ENCODE measurements at places on chromosomes 11 and 22. TPM values are rescaled to one million over a fixed set of nuclear protein-coding genes. Genes with fewer than 3 reads are reported as not detected.
A peak's percentile ranks its signal among the peaks of the same experiment; 100 is the strongest.

DPAGT1 gene
- total RNA-seq = 41.8 TPM

ABCC8 gene
- total RNA-seq = 0.32 TPM

FUT4 gene
- total RNA-seq = 9.7 TPM

MFRP gene
- not detected for total RNA-seq

C11orf21 gene
- 2.1 TPM for total RNA-seq

SLC25A45 gene
- 16.0 TPM for total RNA-seq

CAVIN3 gene
- total RNA-seq = 167 TPM

SERHL2 gene
- total RNA-seq = 2.0 TPM

- no peak overlapping the region for H3K4me3 ChIP-seq
- H3K4me1 ChIP-seq = no peaks in the 10 kb centered on the region
- DNase-seq = no peak
- no peak overlapping the region for H3K27ac ChIP-seq
Measured at GRCh38 chr22:47994601-47995263, 1232.3 kb downstream of the TBC1D22A start.

GRCh38 chr11:126059238-126059781 is 3.4 kb downstream of the CDON start:
- H3K36me3 ChIP-seq = no peaks in the 10 kb centered on the region
- no peaks in the 10 kb centered on the region for H3K27me3 ChIP-seq
- H3K4me1 ChIP-seq = peaks cover 3% of the 10 kb centered on the region
- no peak overlapping the region for H3K27ac ChIP-seq
- no peak for DNase-seq

- H3K4me3 ChIP-seq = no peak overlapping the region
- no peaks in the 10 kb centered on the region for H3K4me1 ChIP-seq
- no peaks in the 10 kb centered on the region for H3K36me3 ChIP-seq
- no peak for DNase-seq
- H3K27ac ChIP-seq = no peak overlapping the region
Measured at GRCh38 chr11:88523386-88524071, 186.0 kb upstream of the CTSC start.

GRCh38 chr11:15586741-15587473 is 472.2 kb downstream of the INSC start:
- H3K4me1 ChIP-seq = no peaks in the 10 kb centered on the region
- H3K27ac ChIP-seq = no peak overlapping the region
- H3K4me3 ChIP-seq = no peak overlapping the region
- no peak for DNase-seq
- H3K36me3 ChIP-seq = no peaks in the 10 kb centered on the region
- no peaks in the 10 kb centered on the region for H3K27me3 ChIP-seq

DNA sequence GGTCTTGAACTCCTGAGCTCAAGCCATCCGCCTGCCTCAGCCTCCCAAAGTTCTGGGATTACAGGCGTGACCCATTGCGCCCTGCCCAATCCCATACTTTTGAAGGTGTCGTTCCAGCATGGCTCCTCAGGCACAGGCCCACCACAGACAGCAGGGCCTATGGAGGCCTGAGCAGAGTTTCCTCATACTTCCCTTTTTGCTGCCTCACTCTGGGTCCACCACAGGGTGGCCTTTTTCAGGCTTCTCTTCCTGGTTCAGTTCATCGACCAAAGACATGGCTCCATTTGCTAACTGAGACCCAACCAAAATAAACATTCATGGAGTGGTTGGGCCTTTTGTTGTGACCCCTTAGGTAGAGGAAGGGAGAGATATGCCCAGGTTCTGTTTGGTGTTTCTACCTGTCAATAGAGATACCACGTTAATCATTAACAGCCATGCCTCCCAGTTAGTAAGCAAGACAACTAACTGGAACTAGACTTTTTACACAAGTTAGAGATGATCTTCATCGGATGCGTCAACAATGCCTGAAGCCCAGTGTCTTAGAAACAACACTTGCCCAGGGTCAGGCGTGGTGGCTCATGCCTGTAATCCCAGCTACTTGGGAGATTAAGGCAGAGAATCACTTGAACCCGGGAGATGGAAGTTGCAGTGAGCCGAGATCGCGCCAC is 35.1 kb downstream of the TRIOBP start:
- no peaks in the 10 kb centered on the region for H3K27me3 ChIP-seq
- H3K4me3 ChIP-seq = no peak overlapping the region
- H3K27ac ChIP-seq = no peak overlapping the region
- DNase-seq = no peak
- no peaks in the 10 kb centered on the region for H3K36me3 ChIP-seq
- H3K4me1 ChIP-seq = peaks cover 3% of the 10 kb centered on the region

DNA sequence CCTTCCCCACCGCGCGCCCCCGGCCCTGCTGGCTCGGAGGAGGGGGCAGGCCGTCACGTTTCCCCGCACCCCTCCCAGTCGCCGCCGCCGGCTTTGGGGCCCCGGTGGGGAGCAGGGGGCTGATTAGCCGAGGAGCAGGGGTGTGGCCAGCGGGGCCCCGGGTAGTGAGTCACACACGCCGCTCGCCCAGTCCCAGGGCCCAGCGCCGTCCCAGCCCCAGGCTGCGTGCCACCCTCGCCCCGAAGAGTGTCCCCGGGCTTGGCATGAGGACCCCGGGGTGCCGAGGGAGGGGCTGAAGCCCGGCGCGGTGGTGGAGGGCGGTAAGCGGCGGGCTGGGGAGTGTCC is 34.4 kb downstream of the PRDM11 start:
- no peaks in the 10 kb centered on the region for H3K27me3 ChIP-seq
- no peaks in the 10 kb centered on the region for H3K4me1 ChIP-seq
- peak overlapping the region; percentile 72 for H3K27ac ChIP-seq
- DNase-seq = peak; percentile 79
- H3K4me3 ChIP-seq = peak overlapping the region; percentile 87
- H3K36me3 ChIP-seq = no peaks in the 10 kb centered on the region

DNA sequence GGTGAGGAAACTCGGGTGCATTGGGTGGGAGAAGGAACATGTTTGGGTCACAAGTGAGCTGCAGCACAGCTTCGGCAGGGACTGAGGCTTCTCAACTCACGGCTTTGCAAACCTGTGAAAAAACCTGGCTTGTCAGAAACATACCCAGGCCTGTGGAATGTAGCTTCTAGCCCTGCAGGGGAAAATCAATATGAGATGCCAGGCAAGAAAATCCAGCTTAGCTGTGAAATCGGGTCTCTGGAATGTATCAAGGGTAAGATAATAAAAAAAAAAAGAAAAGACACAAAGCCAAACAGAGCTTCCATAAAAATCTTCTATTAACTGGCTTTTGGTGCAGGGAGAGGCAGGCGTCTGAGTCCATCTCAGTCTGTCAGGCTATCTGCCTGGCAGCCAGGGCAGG is 28.5 kb downstream of the UQCR10 start:
- H3K36me3 ChIP-seq = peaks cover 8% of the 10 kb centered on the region
- no peaks in the 10 kb centered on the region for H3K27me3 ChIP-seq
- H3K27ac ChIP-seq = no peak overlapping the region

- no peaks in the 10 kb centered on the region for H3K27me3 ChIP-seq
- H3K36me3 ChIP-seq = no peaks in the 10 kb centered on the region
- no peak overlapping the region for H3K27ac ChIP-seq
- H3K4me3 ChIP-seq = no peak overlapping the region
- DNase-seq = no peak
Measured at GRCh38 chr11:45538939-45539338, 126.5 kb downstream of the CHST1 start.

GRCh38 chr11:93330446-93330984 is at the start of gene DEUP1:
Gene DEUP1 (plus strand): TSS chr11:93330742. CDS start chr11:93332260, 1,518 bp downstream.
- peak; percentile 83 for DNase-seq
- H3K36me3 ChIP-seq = no peaks in the 10 kb centered on the region
- no peak within 1 kb of the TSS for H3K27ac ChIP-seq
- no peaks in the 10 kb centered on the region for H3K27me3 ChIP-seq

- no peaks in the 10 kb centered on the region for H3K4me1 ChIP-seq
- no peaks in the 10 kb centered on the region for H3K36me3 ChIP-seq
- H3K4me3 ChIP-seq = no peak overlapping the region
- DNase-seq = peak; percentile 36
- no peaks in the 10 kb centered on the region for H3K27me3 ChIP-seq
Measured at GRCh38 chr11:1351278-1351937, 38.3 kb upstream of the BRSK2 start.

DNA sequence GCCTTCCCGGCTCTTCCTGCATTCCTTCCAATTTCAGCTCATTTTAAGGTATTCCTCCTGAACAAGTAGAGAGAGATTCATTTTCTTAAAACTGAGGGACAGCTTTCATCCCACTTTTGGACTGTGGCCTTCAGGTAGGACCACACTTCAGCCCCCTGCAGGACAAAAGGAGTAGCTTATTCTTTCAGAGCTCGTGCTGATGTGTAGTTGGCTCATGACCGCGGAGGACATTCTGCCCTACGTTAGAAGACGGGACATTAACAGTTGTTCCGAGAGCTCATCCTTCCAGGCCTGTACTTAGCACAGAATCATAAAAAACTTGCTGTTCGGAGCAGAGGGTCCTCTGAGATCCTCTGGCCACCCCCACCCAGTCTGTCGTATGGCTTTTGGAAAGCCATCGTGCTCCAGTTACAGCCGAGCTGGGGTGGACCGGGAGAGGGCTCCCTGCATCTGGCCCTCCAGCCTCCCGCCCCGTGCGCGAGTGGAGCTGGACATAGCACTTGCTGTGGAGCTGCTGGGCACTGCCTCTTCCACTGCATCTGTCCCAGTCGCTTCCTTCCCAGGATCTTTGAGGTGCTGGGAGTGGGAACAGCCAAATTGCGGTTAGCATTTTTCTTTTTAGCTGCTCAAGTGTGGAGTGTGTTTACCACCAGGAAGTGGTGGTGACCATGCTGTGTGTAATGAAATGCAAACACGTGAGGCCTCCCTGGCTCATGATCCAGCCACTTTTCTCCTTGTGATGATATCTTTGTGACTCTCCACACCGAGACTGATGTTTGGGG is 250.3 kb downstream of the TBC1D22A start:
- no peak for DNase-seq
- no peak overlapping the region for H3K4me3 ChIP-seq
- no peak overlapping the region for H3K27ac ChIP-seq

DNA sequence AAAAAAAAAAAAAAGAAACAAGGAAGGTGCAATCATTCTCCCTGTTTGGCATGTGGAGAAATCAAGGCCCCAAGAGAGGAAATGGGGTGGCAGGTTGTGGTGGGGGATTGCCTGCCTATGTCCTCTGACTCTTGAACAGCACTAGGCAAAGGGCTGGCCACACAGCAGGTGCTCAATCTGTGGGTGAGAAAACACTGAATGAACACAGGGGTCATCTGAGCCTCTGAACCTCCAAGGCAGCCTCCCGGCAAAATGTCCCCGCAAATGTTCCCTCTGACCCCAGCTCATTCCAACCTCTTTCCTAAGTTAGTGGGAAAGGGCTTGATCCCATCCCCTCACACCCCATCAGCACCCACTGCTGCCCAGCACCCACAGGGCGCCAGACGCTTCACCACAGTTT is 4.6 kb downstream of the PLA2G6 start:
- no peaks in the 10 kb centered on the region for H3K27me3 ChIP-seq
- no peaks in the 10 kb centered on the region for H3K4me1 ChIP-seq
- H3K36me3 ChIP-seq = no peaks in the 10 kb centered on the region
- no peak overlapping the region for H3K27ac ChIP-seq

GRCh38 chr22:44337678-44338004 is 24.9 kb upstream of the SHISAL1 start:
- no peak overlapping the region for H3K4me3 ChIP-seq
- DNase-seq = peak; percentile 72
- H3K36me3 ChIP-seq = no peaks in the 10 kb centered on the region
- no peaks in the 10 kb centered on the region for H3K27me3 ChIP-seq

DNA sequence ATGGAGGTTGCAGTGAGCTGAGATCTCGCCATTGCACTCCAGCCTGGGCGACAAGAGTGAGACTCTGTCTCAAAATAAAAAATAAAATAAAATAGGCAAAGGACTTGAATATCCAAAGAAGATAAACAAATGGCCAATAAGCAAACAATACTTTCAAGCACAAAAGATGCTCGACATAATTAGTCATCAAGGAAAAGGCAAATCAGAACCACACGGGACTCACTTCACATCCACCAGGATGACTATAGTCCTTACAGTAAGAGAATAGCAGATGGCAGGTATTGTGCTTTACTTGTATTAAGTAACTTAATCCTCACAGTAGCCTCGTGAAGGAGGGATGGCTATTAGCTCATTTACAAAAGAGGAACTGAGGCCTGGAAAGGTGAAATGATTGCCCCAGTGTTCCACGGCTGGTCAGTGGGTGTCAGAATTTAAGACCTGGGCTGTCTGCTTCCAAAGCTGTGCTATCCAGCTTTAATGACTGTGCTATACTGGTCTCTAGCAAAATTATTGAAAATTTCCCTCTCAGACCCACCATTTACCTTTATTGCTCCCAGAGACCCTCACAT is 40.2 kb upstream of the RBFOX2 start:
- no peak overlapping the region for H3K27ac ChIP-seq
- no peak overlapping the region for H3K4me3 ChIP-seq
- H3K27me3 ChIP-seq = no peaks in the 10 kb centered on the region
- no peak for DNase-seq

DNA sequence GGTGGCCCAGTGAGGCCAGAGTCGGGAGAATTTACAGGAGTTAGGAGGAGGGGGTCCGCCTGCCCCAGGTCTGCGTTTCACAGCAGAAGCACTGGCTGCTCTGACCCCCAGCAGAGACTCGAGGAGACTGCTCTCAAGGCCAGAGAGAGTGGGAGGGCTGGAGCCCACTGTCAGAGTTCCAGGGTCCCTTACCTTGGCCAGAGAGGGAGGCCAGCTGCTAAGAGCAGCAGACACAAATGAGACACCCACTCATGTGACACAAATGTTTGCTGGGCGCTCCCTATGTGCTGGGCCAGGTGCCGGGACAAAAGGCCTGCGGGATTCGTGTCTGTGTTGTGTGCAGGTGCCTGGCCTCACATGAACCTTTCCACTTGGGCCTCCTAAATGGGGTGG is 2.8 kb upstream of the TNFRSF13C start:
- no peaks in the 10 kb centered on the region for H3K27me3 ChIP-seq
- H3K27ac ChIP-seq = no peak overlapping the region
- H3K4me1 ChIP-seq = no peaks in the 10 kb centered on the region
- no peaks in the 10 kb centered on the region for H3K36me3 ChIP-seq
- no peak overlapping the region for H3K4me3 ChIP-seq

- no peaks in the 10 kb centered on the region for H3K4me1 ChIP-seq
- H3K4me3 ChIP-seq = no peak overlapping the region
- no peak overlapping the region for H3K27ac ChIP-seq
- H3K27me3 ChIP-seq = no peaks in the 10 kb centered on the region
- no peaks in the 10 kb centered on the region for H3K36me3 ChIP-seq
Measured at GRCh38 chr11:64453466-64453865, 94.5 kb downstream of the RPS6KA4 start.

Data from aorta (tissue), 5 donors.